ENCODE measurements at places on chromosomes 16 and 17. TPM values are rescaled to one million over a fixed set of nuclear protein-coding genes. Genes with fewer than 3 reads are reported as not detected.

Gene TVP23A
- not detected for total RNA-seq

Gene PPM1E
- total RNA-seq: under 0.01 TPM

Gene FBXL16
- total RNA-seq: 0.29 TPM

Gene MMP2
- total RNA-seq: 78.7 TPM

Gene PIGL
- total RNA-seq: 27.1 TPM

Gene B4GALNT2
- not detected for total RNA-seq

Gene ZG16
- not detected for total RNA-seq

Gene CMTM2
- not detected for total RNA-seq

Gene SEPTIN12
- not detected for total RNA-seq

Gene TBC1D3L
- total RNA-seq: 3.9 TPM

Gene GPR179
- not detected for total RNA-seq

Gene CAMTA2
- total RNA-seq: 8.2 TPM

Gene DYNLRB2
- not detected for total RNA-seq

Gene KRT39
- total RNA-seq: not detected

Gene LGALS9B
- total RNA-seq: not detected

Gene UTS2R
- total RNA-seq: not detected

Gene OSGIN1
- total RNA-seq: 5.2 TPM

Gene MLKL
- total RNA-seq: 20.6 TPM

Gene PDILT
- not detected for total RNA-seq

Gene CDH15
- 0.33 TPM for total RNA-seq

Gene ZP2
- total RNA-seq: not detected

Gene AHSP
- total RNA-seq: not detected

Gene CMTR2
- 30.7 TPM for total RNA-seq

Gene MMP28
- total RNA-seq: 11.3 TPM

Gene AATK
- 3.1 TPM for total RNA-seq

Gene GGT6
- total RNA-seq: not detected
